ENCODE measurements at places on chromosomes 1 and 21.
A peak's percentile ranks its signal among the peaks of the same experiment; 100 is the strongest.

DNA sequence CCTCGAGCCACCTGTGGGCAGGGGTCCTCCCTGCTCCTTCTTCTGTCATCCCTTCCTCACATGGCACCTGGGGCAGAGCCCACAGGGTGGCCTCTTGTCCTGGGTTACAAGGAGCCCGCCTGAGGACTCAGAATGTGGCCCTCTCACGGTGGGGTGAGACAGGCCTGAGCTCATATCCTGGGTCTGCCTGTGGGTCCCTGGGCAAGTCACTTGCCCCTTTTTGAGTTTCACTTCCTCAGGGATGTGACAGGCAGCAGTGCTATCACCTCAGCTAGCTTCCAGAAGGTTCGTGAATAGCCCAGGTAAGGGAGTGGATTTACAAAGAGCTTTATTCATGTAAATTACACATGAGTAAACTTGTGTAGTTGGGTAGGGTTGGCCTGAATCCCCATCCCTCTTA lies 33.5 kb downstream of the HTR6 start:
- H3K27me3 ChIP-seq, result no peaks in the 10 kb centered on the region
- no peak overlapping the region for H3K4me3 ChIP-seq
- H3K36me3 ChIP-seq, result no peaks in the 10 kb centered on the region
- no peak for DNase-seq

DNA sequence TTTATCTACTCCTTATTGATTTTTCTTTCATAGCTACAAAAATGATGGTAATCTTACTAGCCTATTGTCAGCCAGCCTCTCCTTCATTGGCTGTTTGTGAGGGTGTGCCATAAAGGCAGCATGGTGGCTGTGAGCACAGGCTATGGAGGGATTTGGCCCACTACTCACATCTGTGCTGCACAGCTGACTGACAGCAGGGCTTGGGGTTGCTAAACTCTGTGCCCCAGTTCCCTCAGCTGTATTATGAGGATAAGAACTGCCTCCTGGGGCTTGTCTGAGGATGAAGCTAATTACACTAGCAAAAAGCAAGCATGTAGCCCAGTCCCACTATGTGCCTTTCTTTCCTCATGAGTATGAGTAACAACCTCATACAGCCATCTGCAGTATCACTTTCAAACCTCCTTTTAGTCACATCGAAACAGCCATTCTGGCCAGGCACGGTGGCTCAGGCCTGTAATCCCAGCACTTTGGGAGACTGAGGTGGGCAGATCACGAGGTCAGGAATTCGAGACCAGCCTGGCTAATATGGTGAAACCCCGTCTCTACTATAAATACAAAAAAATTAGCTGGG lies 66.2 kb downstream of the COQ8A start:
- DNase-seq, result no peak
- no peak overlapping the region for H3K27ac ChIP-seq
- H3K27me3 ChIP-seq, result no peaks in the 10 kb centered on the region
- H3K36me3 ChIP-seq, result peaks cover 3% of the 10 kb centered on the region
- no peaks in the 10 kb centered on the region for H3K4me1 ChIP-seq

GRCh38 chr21:32889596-32889995 lies 118.0 kb upstream of the PAXBP1 start:
- H3K4me1 ChIP-seq, result no peaks in the 10 kb centered on the region
- H3K27ac ChIP-seq, result no peak overlapping the region
- H3K27me3 ChIP-seq, result no peaks in the 10 kb centered on the region
- DNase-seq, result peak; percentile 14

DNA sequence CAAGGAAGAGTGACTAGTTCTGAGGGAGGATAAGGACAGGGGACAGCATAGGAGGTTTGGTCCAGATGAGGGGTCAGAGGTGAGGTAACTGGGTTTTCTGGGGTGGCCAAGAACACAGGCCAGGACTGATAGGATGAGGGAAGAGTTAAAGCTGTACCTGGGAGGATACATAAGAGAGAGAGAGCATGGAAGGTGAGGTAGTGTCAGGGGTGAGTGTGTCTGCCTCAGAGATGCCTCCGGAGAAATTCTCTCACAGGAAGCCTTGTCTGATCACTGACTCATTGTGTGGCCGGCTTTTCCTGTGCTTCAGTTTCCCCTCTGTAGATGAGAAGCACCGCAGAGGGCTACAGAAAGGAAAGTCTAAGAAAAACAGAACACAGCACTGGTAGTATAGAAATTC lies 40.2 kb downstream of the FASLG start:
- no peak overlapping the region for H3K4me3 ChIP-seq
- peak; percentile 61 for DNase-seq
- H3K27me3 ChIP-seq, result no peaks in the 10 kb centered on the region
- peaks cover 17% of the 10 kb centered on the region for H3K4me1 ChIP-seq
- no peaks in the 10 kb centered on the region for H3K36me3 ChIP-seq
- peak overlapping the region; percentile 96 for H3K27ac ChIP-seq

DNA sequence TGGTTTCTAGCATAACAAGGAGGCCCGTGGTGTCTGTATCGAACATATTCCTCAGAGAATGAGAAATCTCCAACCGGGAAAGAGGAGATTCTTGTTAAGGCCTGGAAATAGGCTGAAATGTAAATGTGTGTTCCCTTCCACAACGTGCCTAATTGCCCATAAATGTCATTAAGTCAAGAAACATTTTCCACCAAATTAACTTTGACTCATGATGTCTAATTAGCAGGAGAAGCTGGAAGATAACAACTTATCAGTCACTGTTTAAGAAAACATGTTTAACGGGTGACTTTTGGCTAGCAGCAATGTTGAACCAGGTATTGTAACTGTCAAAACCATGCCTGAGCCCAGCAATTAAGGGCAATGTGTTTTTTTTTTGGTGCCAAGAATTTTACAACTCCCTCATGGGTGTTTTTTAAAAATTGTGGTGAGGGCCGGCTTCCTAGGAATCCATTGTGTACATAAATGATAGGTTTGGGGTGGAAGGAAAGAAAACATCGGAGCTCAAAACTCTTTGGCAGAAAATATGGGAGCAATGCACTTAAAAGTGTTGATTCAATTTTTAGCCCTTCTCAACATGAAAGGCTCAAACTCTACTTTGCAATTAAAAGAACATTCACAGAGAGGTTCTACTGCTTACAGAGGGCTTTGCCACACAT lies 67.0 kb downstream of the OLIG1 start:
- H3K4me1 ChIP-seq, result no peaks in the 10 kb centered on the region
- no peaks in the 10 kb centered on the region for H3K27me3 ChIP-seq
- H3K4me3 ChIP-seq, result no peak overlapping the region
- H3K27ac ChIP-seq, result no peak overlapping the region
- no peaks in the 10 kb centered on the region for H3K36me3 ChIP-seq
- DNase-seq, result no peak

GRCh38 chr1:108962681-108963051 lies 618 bp downstream of the CLCC1 start:
- no peak for DNase-seq
- peaks cover 2% of the 10 kb centered on the region for H3K4me1 ChIP-seq
- peak overlapping the region; percentile 57 for H3K27ac ChIP-seq
- no peaks in the 10 kb centered on the region for H3K27me3 ChIP-seq
- no peaks in the 10 kb centered on the region for H3K36me3 ChIP-seq

- H3K27me3 ChIP-seq, result no peaks in the 10 kb centered on the region
- no peak overlapping the region for H3K4me3 ChIP-seq
- H3K27ac ChIP-seq, result no peak overlapping the region
- no peaks in the 10 kb centered on the region for H3K4me1 ChIP-seq
Measured at GRCh38 chr1:62493656-62494055, 56.8 kb downstream of the USP1 start.

DNA sequence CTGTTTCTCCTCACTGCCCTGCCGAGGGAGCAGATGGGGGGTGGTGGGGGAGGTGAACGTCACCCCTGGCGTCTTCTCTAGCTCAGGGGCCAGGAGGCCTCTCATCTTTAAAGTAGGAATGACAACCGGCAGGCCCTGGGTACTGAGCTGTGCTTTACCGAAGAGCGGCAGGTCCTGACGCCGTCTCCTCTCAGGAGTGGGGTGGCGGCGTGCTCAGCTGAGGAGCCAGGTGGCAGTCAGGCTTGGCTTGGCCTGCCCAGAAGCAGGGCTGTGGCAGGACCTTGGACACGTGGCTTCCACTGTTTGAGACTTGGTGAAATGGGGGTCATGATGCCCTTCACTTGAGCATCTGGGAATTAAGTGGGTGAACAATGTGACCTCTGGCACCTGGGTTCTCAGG lies 3.1 kb downstream of the RER1 start:
- H3K27me3 ChIP-seq, result no peaks in the 10 kb centered on the region
- H3K27ac ChIP-seq, result no peak overlapping the region
- peaks cover 49% of the 10 kb centered on the region for H3K36me3 ChIP-seq

DNA sequence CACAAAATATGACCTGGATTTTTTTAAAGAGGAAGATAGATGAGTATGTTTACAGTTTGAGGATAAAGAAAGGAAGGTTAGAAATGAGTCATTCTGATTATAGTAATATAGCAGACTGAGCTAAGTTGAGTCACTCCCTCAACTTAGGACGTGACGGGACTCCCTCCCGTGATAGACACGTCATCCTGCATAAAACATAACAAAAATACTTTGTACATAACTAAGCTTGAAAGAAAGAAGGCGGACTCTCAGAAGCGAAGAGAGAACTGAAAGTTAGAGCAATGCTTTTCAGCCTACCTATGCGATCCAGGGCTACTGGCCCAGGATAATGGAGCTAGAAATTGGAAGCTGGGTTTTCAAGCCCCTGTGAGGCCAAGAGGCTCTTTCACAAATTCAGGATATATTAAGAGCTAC lies 53.0 kb upstream of the DESI2 start:
- H3K36me3 ChIP-seq, result no peaks in the 10 kb centered on the region
- H3K27ac ChIP-seq, result no peak overlapping the region
- H3K27me3 ChIP-seq, result no peaks in the 10 kb centered on the region
- no peak overlapping the region for H3K4me3 ChIP-seq
- H3K4me1 ChIP-seq, result no peaks in the 10 kb centered on the region

GRCh38 chr1:155070721-155071569 lies 7.4 kb downstream of the EFNA4 start:
- H3K27ac ChIP-seq, result no peak overlapping the region
- H3K4me1 ChIP-seq, result peaks cover 10% of the 10 kb centered on the region
- peak; percentile 70 for DNase-seq
- peaks cover 23% of the 10 kb centered on the region for H3K36me3 ChIP-seq
- H3K27me3 ChIP-seq, result peaks cover 21% of the 10 kb centered on the region
- H3K4me3 ChIP-seq, result peak overlapping the region; percentile 14

GRCh38 chr1:107309962-107310361 lies 169.1 kb downstream of the NTNG1 start:
- no peak overlapping the region for H3K4me3 ChIP-seq
- H3K27ac ChIP-seq, result no peak overlapping the region
- no peaks in the 10 kb centered on the region for H3K27me3 ChIP-seq
- no peak for DNase-seq

- H3K27me3 ChIP-seq, result no peaks in the 10 kb centered on the region
- H3K4me3 ChIP-seq, result no peak overlapping the region
- no peak overlapping the region for H3K27ac ChIP-seq
- DNase-seq, result no peak
- H3K36me3 ChIP-seq, result no peaks in the 10 kb centered on the region
- H3K4me1 ChIP-seq, result peaks cover 21% of the 10 kb centered on the region
Measured at GRCh38 chr21:36508948-36509347, 29.0 kb upstream of the CLDN14 start.

DNA sequence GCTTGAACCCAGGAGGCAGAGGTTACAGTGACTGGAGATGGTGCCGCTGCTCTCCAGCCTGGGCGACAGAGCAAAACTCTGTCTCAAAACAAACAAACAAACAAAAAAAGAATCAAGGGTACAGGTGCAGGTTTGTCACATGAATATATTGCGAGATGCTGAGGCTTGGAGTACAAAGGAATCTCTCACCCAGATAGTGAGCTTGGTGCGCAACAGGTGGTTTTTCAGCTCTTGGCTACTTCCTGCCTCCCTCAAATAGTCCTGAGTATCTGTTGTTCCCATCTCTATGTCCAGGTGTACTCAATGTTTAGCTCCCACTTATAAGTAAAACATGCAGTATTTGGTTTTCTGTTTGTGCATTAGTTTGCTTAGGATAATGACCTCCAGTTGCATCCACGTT lies 173.9 kb upstream of the CACYBP start:
- H3K36me3 ChIP-seq, result no peaks in the 10 kb centered on the region
- no peaks in the 10 kb centered on the region for H3K4me1 ChIP-seq
- no peaks in the 10 kb centered on the region for H3K27me3 ChIP-seq
- H3K27ac ChIP-seq, result no peak overlapping the region
- DNase-seq, result no peak

GRCh38 chr21:31752352-31752751 lies 20.4 kb upstream of the SCAF4 start:
- no peaks in the 10 kb centered on the region for H3K27me3 ChIP-seq
- H3K36me3 ChIP-seq, result no peaks in the 10 kb centered on the region
- DNase-seq, result no peak
- H3K4me1 ChIP-seq, result no peaks in the 10 kb centered on the region
- no peak overlapping the region for H3K4me3 ChIP-seq

- no peak for DNase-seq
- peaks cover 67% of the 10 kb centered on the region for H3K36me3 ChIP-seq
- no peak overlapping the region for H3K4me3 ChIP-seq
Measured at GRCh38 chr1:153769221-153769620, 6.0 kb upstream of the SLC27A3 start.

- H3K27ac ChIP-seq, result no peak overlapping the region
- DNase-seq, result no peak
- H3K36me3 ChIP-seq, result no peaks in the 10 kb centered on the region
- no peaks in the 10 kb centered on the region for H3K4me1 ChIP-seq
Measured at GRCh38 chr1:196380316-196380715, 227.9 kb downstream of the KCNT2 start.

- no peaks in the 10 kb centered on the region for H3K27me3 ChIP-seq
- H3K4me3 ChIP-seq, result no peak overlapping the region
- no peak overlapping the region for H3K27ac ChIP-seq
- H3K36me3 ChIP-seq, result peaks cover under 1% of the 10 kb centered on the region
- peaks cover 23% of the 10 kb centered on the region for H3K4me1 ChIP-seq
Measured at GRCh38 chr1:201741763-201742342, 87.1 kb upstream of the IPO9 start.

GRCh38 chr1:176877557-176877956 lies 287.0 kb downstream of the ASTN1 start:
- H3K36me3 ChIP-seq, result no peaks in the 10 kb centered on the region
- no peaks in the 10 kb centered on the region for H3K4me1 ChIP-seq
- H3K4me3 ChIP-seq, result no peak overlapping the region
- no peak overlapping the region for H3K27ac ChIP-seq
- H3K27me3 ChIP-seq, result no peaks in the 10 kb centered on the region

GRCh38 chr1:43452789-43453441 lies 816 bp downstream of the HYI start:
- H3K4me3 ChIP-seq, result peak overlapping the region; percentile 73
- H3K27me3 ChIP-seq, result no peaks in the 10 kb centered on the region
- H3K27ac ChIP-seq, result peak overlapping the region; percentile 95
- no peaks in the 10 kb centered on the region for H3K4me1 ChIP-seq
- H3K36me3 ChIP-seq, result peaks cover 43% of the 10 kb centered on the region
